ENCODE measurements at places on chromosomes 6 and 20.
A peak's percentile ranks its signal among the peaks of the same experiment; 100 is the strongest.

- DNase-seq, result no peak
These were observed 49.1 kb downstream of the AKAP12 start for GRCh38 chr6:151288712-151289398.

GRCh38 chr6:85096976-85097375 lies 332.6 kb upstream of the TBX18 start:
- no peak for DNase-seq

DNA sequence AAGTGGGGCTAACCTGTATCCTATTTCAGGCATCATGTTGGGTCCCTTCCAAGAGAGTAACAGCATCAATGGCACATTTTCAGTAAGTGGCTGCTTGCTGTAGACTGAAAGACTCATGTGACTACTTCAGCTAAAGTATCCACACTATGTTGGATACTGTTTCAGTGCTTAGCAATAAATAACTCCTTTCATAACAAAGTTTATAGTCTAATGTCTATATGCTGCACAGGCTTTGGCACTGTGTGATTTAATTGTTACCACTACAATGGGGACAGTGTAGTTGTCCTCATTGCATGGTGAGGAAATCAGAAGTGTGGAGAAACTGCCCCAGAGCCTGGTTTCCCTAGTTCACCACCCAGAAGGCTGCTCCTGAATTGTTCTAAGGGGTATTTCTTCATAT lies 318.0 kb upstream of the PTCHD4 start:
- no peak for DNase-seq

DNA sequence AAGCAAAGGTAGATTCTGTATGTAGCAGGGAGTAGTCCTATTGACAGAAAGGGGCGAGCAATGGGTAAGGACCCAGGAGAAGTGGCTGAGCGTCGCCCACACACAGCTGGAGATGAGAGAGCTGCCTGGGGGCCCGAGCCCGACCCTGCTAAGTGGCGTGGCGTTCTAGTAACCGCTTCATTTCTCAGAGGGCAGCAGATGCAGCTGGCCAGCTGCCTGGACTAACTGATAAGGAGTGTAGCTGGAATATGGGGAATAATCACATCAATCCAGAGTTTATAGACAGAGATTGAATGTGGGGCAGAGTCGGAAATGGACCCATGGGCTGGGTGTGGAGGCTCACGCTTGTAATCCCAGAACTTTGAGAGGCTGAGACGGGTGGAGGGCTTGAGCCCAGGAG lies 64.4 kb downstream of the EZR start:
- no peak for DNase-seq

- peak; percentile 40 for DNase-seq
These were observed 228.9 kb downstream of the ANKRD60 start for GRCh38 chr20:57999465-58000111.

GRCh38 chr20:51715163-51715855 lies 52.9 kb downstream of the ATP9A start:
- no peak for DNase-seq

GRCh38 chr20:33677991-33678702 lies 3.9 kb upstream of the NECAB3 start:
- DNase-seq, result peak; percentile 68

DNA sequence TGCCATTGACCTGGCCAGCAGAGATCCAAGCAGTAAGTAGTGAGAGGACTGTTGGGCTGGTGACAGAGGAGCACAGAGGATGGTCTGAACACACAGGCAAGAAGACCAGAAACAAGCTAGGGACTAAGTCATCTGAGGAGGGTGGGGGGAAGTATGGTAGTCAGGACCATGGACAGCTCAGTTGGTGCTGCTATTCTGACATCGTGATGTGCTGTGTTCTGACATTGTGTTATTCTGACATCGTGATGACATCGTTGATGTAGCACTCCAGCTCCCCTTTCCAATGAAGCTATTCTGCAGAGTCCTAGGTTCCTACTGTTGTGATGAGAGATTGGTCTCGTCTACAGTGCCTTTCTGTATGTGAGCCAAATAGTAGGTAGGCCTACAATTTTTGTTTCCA lies 28.7 kb downstream of the CFAP206 start:
- peak; percentile 37 for DNase-seq

DNA sequence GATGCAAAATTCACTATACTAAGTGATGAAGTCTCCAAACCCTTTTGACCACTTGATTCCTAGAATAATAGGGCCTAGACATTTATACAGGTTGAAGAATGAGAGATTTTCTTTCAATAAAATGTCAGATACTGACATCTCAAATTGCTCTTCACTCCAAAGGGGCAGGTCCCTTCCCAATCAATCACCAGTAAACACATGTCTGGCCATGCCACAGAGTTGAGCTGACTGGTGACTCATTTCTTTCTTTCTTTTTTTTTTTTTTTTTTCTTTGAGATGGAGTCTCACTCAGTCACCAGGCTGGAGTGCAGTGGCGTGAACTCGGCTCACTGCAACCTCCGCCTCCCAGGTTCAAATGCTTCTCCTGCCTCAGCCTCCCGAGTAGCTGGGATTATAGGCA lies 388.6 kb upstream of the BTBD3 start:
- no peak for DNase-seq

DNA sequence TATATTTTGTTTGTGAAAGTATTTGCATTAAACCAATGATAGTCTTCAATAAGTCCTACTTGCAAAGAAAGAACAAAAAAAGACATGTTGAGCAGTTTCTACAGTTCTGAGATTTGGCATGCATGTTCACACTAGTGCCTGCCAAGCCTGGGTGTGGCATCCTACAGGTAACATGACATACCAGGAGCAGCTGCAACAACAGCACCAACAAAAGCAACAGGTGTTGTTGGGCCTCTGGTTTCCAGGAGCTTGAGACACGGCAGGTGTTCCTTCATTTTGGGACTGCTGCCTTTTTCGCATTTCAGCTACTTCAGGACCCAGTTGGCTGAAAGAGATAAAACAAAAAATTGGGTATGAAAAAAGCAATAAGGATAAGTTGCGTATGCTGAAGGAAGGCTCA lies 41.2 kb upstream of the MTRF1L start:
- no peak for DNase-seq

DNA sequence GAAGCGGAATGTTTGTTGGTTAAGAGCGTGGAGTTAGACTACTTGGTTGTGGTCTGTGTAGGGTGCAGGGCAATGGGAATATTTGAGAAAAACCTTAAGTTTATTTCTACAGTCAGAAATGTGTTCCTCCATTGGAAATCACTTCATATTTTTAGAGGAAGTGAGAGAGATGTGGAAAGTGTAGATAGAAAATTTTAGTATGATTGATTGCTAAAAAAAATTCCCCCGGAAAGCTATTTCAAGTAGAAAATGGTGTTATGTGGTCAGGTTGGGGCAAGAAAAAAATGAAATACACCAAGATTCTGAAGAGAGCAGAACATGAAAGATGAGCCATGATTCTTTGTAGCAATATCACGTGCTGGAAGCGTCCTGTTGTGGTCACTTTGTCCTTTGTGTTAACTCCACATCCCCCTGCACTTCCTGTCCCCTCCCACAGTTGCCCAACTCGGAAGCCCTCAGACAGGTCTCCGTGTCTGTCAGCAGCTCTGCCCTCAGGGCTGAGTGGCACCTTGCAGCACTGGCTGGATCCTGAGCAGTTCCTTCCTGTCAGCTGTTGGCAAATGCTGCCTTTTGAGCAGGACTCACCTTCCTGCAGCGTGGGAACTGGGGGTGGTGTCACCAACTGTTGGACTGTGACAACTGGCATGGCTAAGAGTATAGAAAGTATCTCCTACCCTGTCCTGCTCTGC lies 137.5 kb upstream of the SLC24A3 start:
- no peak for DNase-seq

DNA sequence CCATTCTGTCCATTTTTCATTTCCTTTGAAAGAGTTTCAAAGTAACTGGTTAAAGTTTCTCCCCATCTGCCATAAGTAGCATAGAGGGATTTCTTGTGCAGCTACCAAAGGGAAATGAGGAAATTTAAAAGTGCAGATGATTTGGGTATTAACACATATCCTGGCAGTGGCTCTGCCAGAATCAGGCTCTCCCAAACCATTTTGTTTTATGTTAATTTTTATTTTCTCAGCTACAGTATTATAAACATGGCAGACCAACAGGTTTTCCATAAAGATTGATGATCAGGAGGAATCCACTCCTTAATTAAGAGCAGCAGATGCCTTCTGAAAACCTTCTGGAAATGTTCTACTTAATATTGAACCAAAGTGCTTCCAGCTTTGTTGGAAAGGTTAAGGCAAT lies 13.9 kb downstream of the PLCB4 start:
- no peak for DNase-seq

DNA sequence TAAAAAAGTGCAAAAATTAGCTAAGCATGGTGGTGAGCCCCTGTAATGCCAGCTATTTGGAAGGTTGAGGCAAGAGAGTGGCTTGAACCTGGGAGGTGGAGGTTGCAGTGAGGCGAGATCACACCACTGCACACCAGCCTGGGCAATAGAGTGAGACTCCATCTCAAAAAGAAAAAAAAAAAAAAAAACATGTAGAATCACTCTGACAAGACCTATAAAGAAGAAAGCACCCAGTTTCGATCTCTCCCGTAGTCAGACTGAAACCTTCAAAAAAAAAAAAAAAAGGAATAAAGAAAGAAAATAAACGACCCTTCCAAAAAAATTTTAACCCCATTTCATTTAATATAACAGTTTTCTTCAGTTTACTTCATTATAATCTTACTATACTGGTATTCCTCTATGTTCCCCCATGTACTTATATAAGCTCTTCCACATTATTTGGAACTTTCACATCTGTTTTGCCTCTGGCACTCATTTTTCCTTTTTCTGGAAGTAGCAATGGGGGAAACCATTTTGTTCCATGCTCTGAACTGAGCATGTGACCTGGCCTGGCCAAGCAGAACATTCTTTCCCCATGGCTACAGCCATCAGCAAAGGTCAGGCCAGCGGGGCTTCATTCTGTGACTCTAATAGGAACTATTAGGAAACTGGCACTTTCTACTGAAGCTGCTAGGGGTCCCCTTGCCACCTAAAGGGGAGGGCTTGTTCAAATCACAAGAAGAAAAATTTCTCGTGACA lies 9.6 kb downstream of the SLC18B1 start:
- no peak for DNase-seq

DNA sequence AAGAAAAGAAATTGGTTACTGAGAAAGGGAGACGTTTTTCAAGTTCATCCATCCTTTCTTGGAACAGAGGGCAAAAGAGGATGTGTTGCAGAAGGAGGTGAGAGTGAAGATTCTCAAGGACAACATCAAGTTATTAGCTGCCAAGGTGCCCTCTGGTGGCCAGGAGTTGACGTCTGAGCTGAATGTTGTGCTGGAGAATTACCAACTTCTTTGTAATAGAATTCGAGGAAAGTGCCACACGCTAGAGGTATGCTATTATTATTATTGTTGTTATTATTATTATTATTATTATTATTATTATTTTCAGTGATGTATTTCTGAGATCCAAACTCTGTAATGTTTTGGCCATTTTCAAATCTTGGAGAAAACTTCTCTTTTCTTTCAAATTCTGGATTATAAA lies 197.0 kb downstream of the UTRN start:
- peak; percentile 70 for DNase-seq

- DNase-seq, result no peak
These were observed 255.7 kb upstream of the THEMIS start for GRCh38 chr6:128156321-128157111.

- DNase-seq, result no peak
These were observed 47.2 kb upstream of the MICB start for GRCh38 chr6:31450751-31451150.

GRCh38 chr6:141482796-141483597 lies 649.7 kb upstream of the GJE1 start:
- no peak for DNase-seq

DNA sequence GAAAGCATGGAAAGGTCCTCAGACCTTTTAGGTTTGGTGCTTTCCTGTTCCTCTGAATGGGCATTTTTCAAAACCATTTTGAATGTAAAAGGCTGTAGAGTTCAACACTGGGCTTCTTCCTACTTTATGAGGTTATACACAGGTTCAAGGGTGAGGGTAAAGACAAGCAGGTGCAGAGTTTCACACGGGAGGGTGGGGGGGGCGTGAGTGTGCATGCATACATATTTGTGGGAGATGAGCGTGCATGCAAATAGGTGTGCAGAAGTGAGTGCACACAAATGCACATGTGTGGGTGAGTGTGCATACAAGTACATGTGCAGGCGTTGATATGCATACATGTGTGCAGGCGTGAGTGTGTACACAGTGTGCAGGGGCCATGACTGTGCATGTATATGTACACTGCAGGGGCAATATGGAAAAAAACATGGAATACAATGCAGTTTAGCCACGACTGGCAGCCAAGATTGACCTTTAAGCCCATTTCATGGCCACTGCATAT lies 183.1 kb downstream of the GMPR start:
- no peak for DNase-seq

DNA sequence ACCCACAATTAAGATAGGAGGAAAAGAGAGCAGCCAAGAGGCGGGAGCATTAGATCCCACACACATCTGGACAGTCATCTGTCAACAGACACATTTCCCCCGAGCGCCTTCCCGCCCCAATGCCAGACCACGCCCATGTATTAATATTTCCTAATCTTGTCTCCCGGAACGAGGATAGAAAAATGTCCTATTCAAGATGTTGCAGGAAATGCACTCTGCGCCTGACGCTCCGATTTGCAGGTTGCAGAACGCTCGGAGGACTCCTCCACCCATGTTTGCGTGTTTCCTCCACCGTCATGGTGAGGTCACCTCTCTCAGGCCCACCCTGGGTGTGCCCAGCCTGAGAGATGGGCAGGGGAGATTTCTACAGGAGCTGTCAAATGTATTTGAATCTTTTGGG lies 215.2 kb downstream of the TAF4 start:
- DNase-seq, result no peak

- DNase-seq, result no peak
These were observed 912 bp downstream of the IL17F start for GRCh38 chr6:52243282-52243893.
